ENCODE measurements at places on chromosomes 5 and 9.

DNA sequence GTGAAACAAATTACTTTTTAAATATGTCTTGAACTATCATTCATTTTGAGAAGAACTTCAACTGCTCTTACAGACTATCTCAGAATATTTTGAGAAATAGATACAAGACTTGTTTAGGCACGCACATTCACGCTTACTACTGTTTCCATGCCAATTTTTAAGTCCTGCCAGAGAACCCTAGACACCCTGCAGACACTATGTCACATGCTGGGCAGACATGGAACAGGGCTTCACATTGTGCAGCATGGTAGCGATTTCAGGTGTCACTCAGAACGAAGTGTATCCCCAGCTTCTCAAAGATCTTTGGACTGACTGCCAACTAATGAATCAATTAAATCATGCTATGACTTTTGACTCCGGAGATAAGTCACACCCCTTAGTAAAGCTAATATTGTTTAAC lies 128.7 kb upstream of the SLC27A6 start:
- no peak for DNase-seq

DNA sequence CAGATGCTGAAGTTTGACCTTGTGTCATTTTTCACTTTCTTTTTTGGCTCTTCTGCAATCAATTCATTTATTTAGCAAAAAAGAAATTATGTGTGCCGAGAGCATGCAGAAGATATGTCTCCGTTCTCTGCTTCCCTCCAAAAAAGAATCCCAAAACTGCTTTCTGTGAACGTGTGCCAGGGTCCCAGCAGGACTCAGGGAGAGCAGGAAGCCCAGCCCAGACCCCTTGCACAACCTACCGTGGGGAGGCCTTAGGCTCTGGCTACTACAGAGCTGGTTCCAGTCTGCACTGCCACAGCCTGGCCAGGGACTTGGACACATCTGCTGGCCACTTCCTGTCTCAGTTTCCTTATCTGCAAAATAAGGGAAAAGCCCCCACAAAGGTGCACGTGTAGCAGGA lies 2.4 kb downstream of the FGFR4 start:
- DNase-seq = no peak

DNA sequence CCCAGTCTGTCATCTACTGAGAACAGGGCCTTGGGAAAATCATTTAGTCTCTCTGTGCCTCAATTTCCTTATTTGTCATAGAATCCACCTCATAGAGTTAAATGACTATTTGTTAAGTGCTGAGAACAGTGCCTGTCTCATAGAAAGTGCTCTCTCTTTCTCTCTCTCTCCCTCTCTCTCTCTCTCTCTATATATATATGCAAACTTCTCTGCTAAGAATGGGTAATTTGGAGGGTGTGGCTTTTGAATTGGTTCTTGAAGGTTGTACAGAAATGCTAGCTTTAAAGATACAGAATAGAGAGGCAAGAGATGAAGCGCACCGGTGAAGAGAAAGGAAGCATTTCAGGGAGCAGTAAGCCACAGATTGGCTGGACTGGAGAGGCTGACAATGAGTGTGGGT lies 197.4 kb downstream of the FBN2 start:
- DNase-seq = no peak

DNA sequence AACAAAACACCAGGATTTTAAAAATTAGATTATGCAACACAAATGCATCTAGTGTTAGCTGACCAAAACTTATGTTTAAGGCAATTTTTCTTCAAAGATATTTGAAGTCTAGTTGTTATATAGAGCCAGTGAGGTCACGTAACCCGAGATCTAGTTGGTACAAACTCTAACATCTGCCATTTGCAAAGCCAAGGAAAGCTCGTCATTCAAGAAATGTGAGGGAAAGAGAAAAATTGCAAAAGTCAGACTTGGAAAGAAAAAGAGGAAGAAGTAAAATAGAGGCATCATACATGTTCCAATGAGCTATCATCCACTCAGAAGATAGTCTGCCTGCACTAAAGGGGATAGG lies 293.4 kb upstream of the PUM3 start:
- DNase-seq = no peak

GRCh38 chr5:137142346-137142745 lies 356.8 kb downstream of the SPOCK1 start:
- DNase-seq = no peak

- DNase-seq = no peak
Observed at GRCh38 chr9:91147079-91147708, 214.5 kb downstream of the AUH start.

GRCh38 chr5:118068886-118069285 lies 919.5 kb downstream of the DTWD2 start:
- DNase-seq = no peak

GRCh38 chr5:150836703-150837102 lies 9.6 kb upstream of the IRGM start:
- no peak for DNase-seq

Measured in stimulated activated CD4-positive, alpha-beta T cell treated with anti-CD3 and anti-CD28 coated beads, Interleukin-1b, Interleukin-23, amount 100 ng/mL, for 4 hours (primary cell).